Liver (tissue), 10 donors: ENCODE measurements at places on chromosomes 2 and 18.

GRCh38 chr2:144127693-144128092 is 392.2 kb downstream of the ZEB2 start:
- DNase-seq, result no peak

DNA sequence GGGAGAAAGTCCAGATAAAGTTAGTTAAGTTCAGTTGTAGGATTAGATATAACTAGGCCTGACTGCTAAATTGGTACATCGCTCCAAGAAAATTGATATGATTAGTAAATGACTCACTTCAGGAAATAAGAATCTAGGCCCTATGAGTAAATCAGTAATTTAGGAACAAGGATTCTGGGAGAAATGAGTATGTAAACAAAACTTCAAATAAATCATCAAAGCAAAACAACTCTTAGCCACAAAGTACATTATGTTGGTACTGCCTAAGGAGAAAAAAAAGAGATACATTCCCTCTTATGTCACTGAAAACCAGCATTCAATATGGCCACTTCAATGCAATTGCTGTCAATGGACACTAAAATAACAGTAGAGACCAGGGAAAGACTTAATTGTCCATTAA is 529.1 kb downstream of the ZNF804A start:
- DNase-seq, result no peak

GRCh38 chr2:222169346-222169745 is 129.5 kb downstream of the PAX3 start:
- DNase-seq, result no peak

DNA sequence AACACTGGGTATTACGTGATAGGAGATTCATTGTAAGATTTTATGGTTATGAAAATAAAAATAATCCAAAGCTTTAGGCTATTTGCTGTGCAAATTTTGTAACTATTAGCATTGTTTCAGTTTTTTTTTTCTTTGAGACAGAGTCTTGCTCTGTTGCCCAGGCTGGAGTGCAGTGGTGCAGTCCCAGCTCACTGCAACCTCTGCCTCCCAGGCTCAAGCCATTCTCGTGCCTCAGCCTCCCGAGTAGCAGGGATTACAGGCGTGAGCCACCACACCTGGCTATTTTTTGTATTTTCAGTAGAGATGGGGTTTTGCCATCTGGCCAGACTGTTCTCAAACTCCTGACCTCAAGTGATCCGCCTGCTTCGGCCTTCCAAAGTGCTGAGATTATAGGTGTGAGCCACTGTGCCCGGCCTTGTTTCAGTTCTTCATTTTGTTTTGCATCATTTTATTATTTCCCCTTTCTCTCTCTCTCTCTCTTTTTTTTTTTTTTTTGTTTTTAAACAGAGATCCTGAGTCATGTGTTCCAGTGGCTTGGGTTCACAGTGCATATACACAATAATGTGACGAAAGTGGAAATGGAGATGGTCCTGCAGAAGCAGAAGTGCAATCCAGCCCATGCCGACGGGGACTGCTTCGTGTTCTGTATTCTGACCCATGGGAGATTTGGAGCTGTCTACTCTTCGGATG is 25.8 kb downstream of the CASP10 start:
- DNase-seq, result no peak

DNA sequence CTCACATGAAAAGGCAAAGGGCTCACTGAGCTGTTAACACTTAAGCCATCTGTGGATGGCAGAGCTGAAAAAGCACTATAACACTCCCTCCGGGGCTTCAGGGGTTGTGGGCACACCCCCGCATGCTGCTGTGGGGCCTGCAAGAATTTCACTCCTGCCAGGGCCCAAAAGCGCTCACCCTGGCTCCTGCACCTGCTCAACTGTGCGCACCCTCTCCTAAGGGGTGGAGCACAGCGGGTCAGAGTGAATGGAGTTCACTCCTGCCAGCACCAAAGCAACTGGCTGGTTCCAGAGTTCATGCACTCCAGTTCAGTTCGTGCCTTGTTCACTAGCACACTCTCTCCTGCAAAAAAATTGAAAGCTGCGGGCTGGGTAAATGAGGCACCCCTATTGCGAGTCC is 814.2 kb upstream of the SLC39A10 start:
- DNase-seq, result no peak

GRCh38 chr2:127216095-127216494 is 4.0 kb downstream of the CYP27C1 start:
- DNase-seq, result no peak

DNA sequence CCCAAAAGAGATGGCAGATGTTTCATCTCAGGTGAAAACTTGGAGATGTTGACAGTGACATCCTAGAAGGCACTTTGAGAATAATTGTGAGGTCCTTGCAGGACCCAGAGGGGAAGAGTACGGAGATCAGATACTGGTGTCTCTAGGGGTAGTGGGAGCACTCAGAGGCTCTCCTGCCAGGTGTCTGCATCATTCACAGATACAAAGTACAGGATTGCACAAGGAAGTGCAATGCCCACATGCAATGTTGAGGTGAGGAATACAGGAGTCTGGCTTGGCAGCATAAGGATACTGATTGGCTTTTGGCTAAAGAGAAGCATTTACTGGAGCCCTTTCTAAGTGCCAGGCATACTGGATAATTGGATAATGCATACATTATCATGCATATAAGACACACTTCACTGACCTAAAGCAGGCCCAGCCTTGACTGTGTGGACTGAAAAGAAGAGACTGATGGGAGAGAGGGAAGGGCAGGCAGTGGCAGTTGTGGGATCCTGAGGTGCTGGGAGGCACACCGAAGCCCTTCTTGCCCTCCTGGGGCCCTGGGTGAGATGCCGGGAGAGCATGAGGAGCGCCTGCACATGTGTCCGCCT is 31.0 kb upstream of the NCKAP5 start:
- DNase-seq, result no peak

GRCh38 chr2:62152000-62152399 is 43.9 kb upstream of the B3GNT2 start:
- no peak for DNase-seq
